Heart left ventricle (tissue), 16 donors: ENCODE measurements at places on chromosomes 4 and X.
A peak's percentile ranks its signal among the peaks of the same experiment; 100 is the strongest.

GRCh38 chrX:142096253-142096652 lies 108.8 kb downstream of the MAGEC2 start:
- no peak for DNase-seq

GRCh38 chrX:9912351-9913145 lies 54.6 kb upstream of the CLDN34 start:
- no peak for DNase-seq

DNA sequence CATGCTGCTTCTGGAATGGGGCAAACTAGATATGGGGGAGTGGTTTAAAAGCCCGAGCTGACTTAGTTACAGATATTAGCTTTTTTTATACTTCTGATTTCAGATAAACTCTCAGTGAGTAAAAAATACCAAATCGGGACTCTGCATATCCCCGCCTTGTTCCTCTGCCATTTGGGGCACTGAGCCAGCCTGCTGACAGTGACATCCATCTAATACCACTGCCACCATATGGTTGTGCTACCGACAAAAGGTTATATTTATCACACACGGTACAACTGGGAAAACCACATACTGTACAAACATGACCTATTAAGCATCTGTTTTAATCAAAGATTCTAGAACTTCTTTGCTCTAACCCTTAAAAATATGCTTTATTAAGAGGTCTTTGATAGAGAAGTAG lies 78.7 kb downstream of the GALNT7 start:
- DNase-seq: no peak

GRCh38 chr4:73573794-73574528 lies 46.3 kb downstream of the RASSF6 start:
- DNase-seq: peak; percentile 26

GRCh38 chr4:13325744-13326143 lies 158.4 kb downstream of the RAB28 start:
- DNase-seq: no peak

DNA sequence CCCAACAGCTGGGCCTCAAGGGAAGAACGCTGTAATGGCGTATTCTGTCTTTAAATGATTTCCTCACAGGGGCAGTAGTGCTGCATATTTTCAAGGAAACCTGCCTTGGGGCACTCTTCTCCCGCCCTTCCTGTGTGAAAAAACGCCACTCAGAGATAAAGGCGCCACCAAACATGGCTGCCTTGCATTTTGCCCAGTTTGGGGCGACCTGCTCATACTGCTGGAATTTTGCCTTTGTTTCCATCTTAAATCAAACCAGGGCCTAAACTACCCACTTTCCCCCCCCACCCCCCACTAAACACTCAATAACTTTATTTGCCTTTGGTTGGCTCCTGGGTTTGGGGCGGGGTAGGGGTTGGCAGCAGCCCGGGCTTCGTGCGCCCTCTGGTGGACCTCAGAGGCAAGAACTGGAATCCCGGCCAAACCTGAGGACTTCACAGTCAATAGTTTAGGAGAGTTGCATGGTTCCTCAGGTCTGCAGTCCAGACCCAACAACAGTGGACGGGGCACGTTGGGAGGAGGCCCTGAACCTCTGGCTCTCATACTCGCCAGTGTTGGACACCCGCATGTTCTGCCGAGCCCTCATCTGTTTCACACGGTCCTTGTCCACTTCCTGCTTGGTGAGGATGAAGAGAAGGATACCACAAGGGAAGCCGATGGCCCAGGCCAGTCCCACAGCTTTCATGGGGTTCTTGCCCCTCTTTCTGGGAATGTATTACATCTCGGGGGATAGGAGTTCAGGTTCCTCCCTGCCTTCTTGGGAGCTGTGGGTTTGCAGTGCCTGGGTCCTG lies 220.1 kb upstream of the STK26 start:
- DNase-seq: peak; percentile 62

DNA sequence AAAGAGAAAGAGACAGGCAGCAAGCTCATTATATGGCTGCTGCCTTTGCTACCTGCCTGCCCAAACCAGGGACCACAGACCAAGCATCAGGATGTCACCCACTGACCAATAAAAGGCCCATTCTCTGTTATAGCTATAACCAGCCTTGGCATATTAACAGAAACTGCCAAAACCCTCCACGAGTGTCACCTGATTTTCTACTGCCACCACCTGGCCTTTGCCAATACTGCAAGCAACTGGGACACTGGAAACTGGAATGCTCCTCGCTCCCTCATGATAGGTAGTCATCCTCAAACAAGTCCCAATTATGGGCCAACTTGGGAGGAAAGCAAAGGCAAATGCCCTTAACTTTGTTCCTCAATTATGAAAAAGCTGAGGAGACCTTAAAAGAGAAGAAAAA lies 76.0 kb downstream of the SPIN4 start:
- no peak for DNase-seq

GRCh38 chr4:143407474-143407873 lies 70.8 kb downstream of the GAB1 start:
- DNase-seq: no peak

DNA sequence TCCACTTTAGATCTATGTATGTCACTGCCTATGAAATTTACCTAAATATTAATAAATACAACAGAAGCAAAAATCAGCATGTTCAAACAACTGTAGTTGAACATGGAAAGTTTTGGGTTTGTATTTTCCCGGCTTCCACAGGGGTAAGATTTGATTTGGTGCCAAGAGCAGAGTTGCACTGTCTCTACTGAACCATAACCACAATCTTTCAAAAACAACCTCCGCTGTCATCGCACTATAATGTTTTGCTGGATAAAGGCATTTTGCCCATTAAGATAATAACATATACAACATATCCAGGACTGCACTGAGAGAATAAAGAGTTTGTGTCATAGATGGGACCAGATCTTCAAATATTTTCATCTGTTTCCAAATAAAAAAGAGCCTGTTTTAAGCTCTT lies 94.9 kb downstream of the TENM3 start:
- DNase-seq: no peak

- DNase-seq: no peak
Observed at GRCh38 chr4:119623025-119623424, 5.6 kb downstream of the PDE5A start.

DNA sequence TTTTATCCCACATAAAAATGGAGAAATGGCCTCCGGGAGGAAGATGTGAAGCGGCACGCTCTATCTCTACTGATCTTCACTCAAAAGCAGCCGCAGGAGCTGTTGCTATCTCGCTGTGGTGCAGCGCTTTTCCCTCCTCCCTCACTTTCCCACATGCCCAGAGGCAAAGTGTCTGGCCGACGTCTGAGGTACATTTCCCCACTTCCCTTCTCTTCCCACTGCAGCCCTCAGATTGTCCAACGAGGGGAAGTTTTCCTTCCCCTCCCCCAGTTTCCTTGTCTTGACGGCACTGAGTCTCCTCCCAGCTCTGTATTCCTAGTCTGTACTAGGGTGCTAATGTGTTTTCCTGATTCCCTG lies 660 bp upstream of the COL25A1 start:
- DNase-seq: no peak

GRCh38 chr4:176864238-176864637 lies 71.5 kb upstream of the VEGFC start:
- no peak for DNase-seq

- DNase-seq: no peak
Observed at GRCh38 chr4:155609455-155610059, 57.1 kb upstream of the GUCY1A1 start.

DNA sequence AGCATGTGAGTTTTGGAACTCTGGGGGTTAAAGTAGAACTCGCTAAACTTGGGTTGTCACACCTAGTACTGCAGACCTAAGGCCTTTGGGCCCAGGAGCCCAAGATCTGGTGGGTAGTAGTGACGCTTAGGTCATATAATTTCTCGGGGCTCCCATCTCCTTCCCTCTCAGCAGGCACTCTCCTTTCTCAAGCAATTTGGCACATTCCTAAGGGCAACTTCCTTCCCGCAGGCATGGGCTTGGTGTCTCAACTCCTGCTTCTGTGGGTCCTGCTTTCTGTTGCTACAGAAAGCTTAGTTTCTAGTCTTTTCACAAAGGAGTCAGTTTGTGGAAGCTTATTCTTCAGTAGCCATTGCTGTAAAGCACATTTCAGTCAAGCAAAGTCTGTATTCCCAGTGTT lies 10.4 kb upstream of the EDA start:
- DNase-seq: no peak

DNA sequence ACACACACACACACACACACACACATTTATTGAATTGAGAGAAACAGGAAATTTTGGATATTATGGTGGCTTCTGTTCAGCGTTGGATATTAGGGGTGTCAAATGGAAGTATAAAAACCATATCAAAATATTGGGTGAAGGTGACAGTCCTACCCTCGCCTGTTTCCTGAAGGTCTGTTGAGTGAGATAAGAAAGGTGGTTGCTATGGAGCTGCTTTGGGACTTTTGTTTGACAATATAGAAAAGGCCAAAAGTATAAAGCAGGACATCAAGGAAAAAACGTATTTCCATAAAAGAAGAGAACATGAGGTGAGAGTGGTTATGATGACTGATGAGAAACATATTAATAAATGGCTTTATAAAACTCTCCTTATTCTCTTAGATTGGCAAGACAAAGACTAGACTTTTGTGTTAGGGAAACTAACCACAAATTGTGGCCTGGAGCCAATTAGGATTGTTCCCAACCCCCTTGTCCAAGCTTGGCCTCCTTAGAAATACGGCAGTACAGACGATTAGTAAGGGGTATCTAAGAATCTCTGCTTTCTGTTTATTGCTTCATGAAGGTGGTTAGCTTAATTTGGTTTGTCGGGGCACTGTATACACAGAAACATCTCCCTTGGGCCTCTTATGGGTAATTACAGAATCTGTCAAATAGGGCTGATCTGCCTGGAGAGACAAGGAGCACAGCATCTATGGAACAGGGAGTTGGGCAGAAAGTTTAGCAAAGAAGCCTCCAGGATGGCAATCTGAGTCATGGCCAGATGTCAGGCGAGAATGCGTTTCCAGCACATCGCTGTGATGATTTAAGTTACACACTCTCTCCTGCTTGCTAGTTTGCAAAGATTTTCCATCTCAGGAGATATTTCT lies 198.0 kb downstream of the CBR4 start:
- DNase-seq: no peak

GRCh38 chr4:145816091-145816490 lies 122.5 kb downstream of the ZNF827 start:
- no peak for DNase-seq

- no peak for DNase-seq
Observed at GRCh38 chr4:16443504-16444088, 217.3 kb upstream of the TAPT1 start.

DNA sequence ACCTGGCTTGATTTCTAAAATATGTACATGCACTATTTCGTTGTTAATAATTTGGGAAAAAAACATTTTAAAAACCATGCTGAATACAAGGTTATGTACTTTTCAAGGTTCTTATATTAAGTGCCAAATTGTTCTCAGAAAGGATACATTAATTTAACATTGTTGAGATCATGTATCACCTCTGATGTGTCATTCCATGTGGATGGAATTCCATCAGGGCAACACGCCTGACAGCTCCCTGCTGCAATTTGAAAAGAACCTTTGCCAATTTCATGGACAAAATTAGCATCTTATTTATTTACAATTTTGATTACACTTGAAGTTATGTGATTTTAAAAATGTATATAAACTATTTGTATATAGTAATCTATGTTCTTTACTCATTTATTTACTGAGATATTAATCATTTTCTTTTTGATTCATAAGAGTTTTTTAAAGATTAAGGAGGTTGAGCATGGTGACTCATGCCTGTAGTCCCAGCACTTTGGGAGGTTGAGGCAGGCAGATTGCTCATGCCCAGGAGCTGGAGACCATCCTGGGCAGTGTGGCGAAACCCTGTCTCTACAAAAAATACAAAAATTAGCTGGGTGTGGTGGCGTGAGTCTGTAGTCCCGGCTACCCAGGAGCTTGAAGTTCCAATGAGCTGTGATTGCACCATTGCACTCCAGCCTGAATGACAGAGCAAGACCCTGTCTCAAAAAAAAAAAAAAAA lies 142.8 kb downstream of the ENPP6 start:
- DNase-seq: no peak

- no peak for DNase-seq
Observed at GRCh38 chrX:112147206-112147605, 64.6 kb upstream of the TRPC5 start.

- DNase-seq: no peak
Observed at GRCh38 chr4:131613086-131613823, 1535.8 kb upstream of the PCDH10 start.

DNA sequence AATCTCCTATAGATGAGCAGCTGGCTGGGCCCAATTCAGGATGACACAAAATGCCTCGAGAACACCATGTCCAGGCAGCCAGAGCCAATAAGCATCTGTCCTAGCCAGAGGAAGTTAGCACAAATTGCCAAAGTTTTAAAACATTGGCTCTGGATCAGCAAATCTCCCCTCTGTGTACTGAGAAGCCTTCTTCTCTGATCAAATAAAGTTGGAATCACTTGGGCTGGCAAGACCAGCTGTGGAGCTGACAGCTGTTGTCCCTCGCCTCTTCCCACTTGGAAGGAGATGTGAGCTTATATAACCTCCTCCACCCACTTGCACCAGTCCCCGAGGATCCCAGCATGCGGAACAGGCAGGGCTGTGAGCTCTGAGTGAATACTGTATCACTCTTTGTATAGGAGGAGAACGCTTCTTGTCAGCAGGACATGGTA lies 183.9 kb downstream of the OPHN1 start:
- DNase-seq: peak; percentile 44

GRCh38 chrX:94511564-94511963 lies 837.6 kb downstream of the FAM133A start:
- no peak for DNase-seq

GRCh38 chrX:20452487-20452886 lies 185.8 kb upstream of the RPS6KA3 start:
- DNase-seq: no peak

- DNase-seq: no peak
Observed at GRCh38 chrX:1076871-1077651, 135.4 kb downstream of the CRLF2 start.

DNA sequence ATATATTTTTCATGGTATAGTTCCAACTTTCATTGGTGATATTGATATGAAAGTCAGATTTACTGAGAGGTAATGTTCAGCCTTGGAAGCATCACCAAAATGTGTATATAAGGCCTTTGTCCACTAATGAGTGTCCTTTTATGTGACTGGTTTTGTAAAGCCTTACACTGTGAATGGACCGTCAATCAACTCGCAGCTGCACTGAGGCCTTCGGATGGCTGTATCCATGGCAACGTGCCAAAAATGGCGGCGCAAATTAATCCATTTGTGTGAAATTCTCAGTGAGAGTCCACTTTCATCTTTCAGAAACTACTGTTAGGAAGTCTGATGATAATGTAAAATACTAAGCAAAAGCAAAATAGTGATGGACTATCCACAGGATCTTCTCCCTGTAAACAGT lies 131.7 kb downstream of the SPCS3 start:
- DNase-seq: no peak

- no peak for DNase-seq
Observed at GRCh38 chr4:179596621-179597020, 2154.4 kb upstream of the AGA start.
